ENCODE measurements at places on chromosomes 7 and 10. TPM values are rescaled to one million over a fixed set of nuclear protein-coding genes. Genes with fewer than 3 reads are reported as not detected.

Gene RAMP3
- 14.4 TPM for total RNA-seq

Gene OPN1SW
- not detected for total RNA-seq

Gene PTPRZ1
- 88.0 TPM for total RNA-seq

Gene RNLS
- total RNA-seq, result 23.7 TPM

Gene INA
- total RNA-seq, result 0.60 TPM

Gene CNTNAP2
- total RNA-seq, result 0.30 TPM

Gene NEURL1
- not detected for total RNA-seq

Gene GNGT1
- total RNA-seq, result not detected

Gene IRF5
- total RNA-seq, result 8.9 TPM

Gene TFEC
- 0.39 TPM for total RNA-seq

Gene AKR1C2
- 29.7 TPM for total RNA-seq

Gene ST8SIA6
- 3.2 TPM for total RNA-seq

Gene LIPJ
- 0.44 TPM for total RNA-seq

Gene LIPM
- total RNA-seq, result 34.9 TPM

Gene RAPGEF5
- 30.3 TPM for total RNA-seq

Gene EMX2
- 3.0 TPM for total RNA-seq

Gene HPSE2
- 0.97 TPM for total RNA-seq

Gene CREB5
- total RNA-seq, result 6.2 TPM

Gene ABCC2
- total RNA-seq, result 4.4 TPM

Gene SAMD9
- total RNA-seq, result 1.9 TPM

Gene PLXDC2
- 96.5 TPM for total RNA-seq

Gene PRF1
- 0.34 TPM for total RNA-seq

Data from suprapubic skin (tissue), 4 donors.